ENCODE measurements at places on chromosomes 11 and 22. TPM values are rescaled to one million over a fixed set of nuclear protein-coding genes. Genes with fewer than 3 reads are reported as not detected.

The CCDC157 gene
- 4.2 TPM for total RNA-seq

The FGF19 gene
- total RNA-seq = not detected

The OR8G1 gene
- not detected for total RNA-seq

The C11orf42 gene
- total RNA-seq = not detected

The CCDC116 gene
- total RNA-seq = 0.26 TPM

The GNG3 gene
- not detected for total RNA-seq

The MCAT gene
- total RNA-seq = 10.5 TPM

The ARRB1 gene
- 19.7 TPM for total RNA-seq

The RASL10A gene
- total RNA-seq = 1.2 TPM

The CCDC89 gene
- 0.79 TPM for total RNA-seq

The HBG1 gene
- not detected for total RNA-seq

The MYEOV gene
- not detected for total RNA-seq

The LRRC55 gene
- total RNA-seq = not detected

The ASCL2 gene
- total RNA-seq = 0.45 TPM

The SCN3B gene
- 0.05 TPM for total RNA-seq

The FAM180B gene
- 0.15 TPM for total RNA-seq

The SLC17A6 gene
- total RNA-seq = not detected

The RIMBP3C gene
- total RNA-seq = 1.1 TPM

The VSTM5 gene
- total RNA-seq = not detected

The MPZL2 gene
- total RNA-seq = 4.8 TPM

The OR10D3 gene
- not detected for total RNA-seq

The RELA gene
- total RNA-seq = 90.8 TPM

The DLG2 gene
- total RNA-seq = 1.1 TPM

The MIOX gene
- total RNA-seq = not detected

The YAP1 gene
- 0.05 TPM for total RNA-seq

The TBX10 gene
- total RNA-seq = not detected
